ENCODE measurements at places on chromosomes 12 and 14.

- peak; percentile 44 for DNase-seq
These were observed at the start of the genes AMIGO2 and PCED1B for GRCh38 chr12:47079468-47079980. AMIGO2 (minus strand) TSS chr12:47079959; CDS start chr12:47079002, 957 bp downstream. PCED1B (plus strand) TSS chr12:47079621; CDS start chr12:47235064, 155,443 bp downstream.

DNA sequence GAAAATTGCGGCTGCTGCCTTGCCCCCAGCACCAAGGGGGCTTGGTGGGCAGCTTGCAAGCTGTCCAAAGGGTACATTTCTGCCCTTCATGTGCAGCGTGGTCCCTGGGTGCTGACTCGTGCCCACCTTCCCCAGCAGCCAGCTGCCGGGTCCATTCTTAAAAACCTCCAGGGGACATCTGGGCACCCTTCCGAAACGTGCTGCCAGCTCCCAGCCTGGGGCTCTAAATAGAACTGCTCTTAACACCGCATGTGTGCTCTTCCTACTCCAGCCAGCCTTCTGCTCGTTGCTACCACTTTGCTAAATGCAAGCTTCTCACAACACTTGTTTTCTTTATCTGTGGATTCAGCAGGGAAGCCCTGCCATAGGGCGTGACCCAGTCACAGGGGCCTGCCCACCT is 66.0 kb downstream of the RIMBP2 start:
- DNase-seq = no peak

DNA sequence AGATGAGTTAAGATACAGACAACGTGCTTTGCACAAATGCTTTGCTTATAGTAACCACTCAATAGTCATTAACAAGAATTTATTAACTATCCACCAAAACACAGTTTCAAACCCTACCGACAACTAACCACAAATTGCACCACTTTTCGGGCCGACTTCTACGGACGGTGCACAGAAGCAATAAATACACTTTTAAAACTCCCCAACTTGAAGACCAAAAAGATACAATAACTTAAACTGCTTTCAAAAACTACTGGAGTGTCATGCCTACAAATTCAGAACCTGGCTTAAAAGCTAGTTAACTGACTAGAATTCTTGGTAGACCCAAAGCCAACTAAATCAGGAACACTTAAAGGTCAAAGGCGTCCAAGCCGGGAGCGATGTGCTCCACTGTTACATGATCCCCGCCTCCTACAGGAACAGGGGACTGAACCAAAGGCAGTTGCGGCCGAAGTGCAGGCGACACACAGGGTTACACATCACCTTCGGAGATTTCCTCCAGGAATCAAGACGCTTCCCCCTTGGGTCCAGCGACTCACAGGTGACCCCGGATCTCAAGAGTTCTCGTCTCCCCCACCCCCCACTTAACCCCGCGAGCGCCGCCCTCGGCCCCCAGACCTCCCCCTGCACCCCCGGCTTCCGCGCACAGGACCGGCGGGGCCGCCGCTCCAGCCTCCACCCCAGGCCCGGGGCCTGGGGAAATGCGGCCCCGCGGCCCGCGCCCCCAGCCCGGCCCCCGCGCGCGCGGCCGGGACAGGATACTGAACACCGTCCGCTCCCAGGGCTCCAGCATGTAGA is 507 bp downstream of the SPTSSA start:
- peak; percentile 32 for DNase-seq

GRCh38 chr14:102795060-102795925 is 18.0 kb downstream of the TRAF3 start:
- DNase-seq = peak; percentile 68

GRCh38 chr12:123696646-123697045 is 15.5 kb upstream of the ATP6V0A2 start:
- no peak for DNase-seq

- DNase-seq = no peak
These were observed 93.9 kb upstream of the OVCH1 start for GRCh38 chr12:29591140-29592020.

DNA sequence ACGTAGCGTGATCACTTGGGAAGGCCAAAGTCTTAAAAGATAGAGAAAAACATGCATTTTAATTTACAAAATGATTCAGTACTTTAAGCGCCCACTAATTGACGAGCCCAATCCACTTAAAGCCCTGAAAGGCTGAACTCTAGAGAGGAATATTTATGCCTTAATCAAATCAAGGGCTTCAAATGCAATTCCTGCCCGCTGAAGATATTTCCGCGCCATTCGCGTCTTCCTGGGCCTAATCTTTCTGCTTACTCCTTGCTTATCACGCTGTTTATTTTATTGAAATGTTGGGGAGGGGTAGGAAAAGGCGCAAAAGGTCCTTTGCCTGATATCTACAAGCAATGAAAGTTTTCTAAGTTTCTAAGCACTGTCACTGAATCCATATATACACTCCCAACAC is 4.0 kb downstream of the TBX3 start:
- DNase-seq = no peak

DNA sequence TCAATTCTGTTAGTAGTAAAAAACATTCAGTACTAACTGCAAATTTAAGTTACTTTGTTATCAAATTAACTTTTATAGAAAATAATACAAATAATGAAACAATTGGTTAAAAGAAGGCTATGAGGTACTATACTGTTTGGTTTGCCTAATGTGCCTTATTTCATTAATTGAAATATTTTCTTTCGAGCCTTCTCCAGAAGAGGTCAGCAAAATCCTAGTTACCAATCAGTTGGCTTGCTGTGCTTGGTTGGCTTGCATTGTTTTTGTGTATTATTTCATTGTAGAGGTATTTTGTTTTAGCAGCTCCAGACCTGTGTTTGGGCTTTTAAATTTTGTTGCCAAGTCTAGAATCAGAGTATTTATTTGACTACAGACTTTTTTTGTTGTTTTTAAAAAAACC is 68.5 kb downstream of the AEBP2 start:
- DNase-seq = no peak

GRCh38 chr14:73394317-73394716 is 64.0 kb downstream of the NUMB start:
- no peak for DNase-seq

DNA sequence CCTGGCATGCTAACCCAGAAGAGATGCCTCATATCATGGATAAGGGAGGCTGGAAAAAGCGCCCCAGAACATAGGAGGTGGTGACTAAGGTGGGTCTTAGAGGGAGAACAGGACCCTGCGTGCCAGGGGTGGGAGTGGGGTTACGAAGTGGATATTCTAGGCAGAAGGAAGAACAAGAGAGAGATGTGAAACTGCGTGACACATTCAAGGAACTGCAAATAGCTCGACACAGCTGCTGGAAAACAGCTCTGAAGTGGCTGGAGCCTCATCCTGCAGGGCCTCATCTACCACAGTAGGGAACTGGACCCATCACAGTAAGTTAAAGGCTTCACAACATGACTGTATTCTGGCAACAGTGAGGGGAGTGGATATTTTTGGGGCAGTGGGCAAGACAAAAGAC is 61.1 kb downstream of the RNF34 start:
- no peak for DNase-seq

DNA sequence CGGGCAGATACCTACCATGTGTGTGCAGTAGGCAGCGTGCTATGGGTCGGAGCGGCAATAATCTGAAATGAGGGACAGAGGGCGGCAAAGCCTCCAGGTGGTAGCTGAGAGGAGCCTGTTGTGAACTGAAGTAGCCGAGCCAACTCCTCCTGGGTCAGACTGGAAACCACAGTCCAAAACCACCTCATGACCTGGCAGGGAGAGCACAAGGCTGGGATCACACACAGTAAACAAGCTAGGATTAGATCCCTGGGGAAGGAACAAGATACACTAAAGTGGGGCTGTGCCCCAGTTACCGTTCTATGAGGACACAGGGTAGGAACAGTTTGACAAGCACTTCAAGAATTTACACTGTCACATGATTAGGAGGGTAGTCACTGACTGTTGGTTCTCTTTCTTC is 49.0 kb downstream of the AREL1 start:
- DNase-seq = no peak

DNA sequence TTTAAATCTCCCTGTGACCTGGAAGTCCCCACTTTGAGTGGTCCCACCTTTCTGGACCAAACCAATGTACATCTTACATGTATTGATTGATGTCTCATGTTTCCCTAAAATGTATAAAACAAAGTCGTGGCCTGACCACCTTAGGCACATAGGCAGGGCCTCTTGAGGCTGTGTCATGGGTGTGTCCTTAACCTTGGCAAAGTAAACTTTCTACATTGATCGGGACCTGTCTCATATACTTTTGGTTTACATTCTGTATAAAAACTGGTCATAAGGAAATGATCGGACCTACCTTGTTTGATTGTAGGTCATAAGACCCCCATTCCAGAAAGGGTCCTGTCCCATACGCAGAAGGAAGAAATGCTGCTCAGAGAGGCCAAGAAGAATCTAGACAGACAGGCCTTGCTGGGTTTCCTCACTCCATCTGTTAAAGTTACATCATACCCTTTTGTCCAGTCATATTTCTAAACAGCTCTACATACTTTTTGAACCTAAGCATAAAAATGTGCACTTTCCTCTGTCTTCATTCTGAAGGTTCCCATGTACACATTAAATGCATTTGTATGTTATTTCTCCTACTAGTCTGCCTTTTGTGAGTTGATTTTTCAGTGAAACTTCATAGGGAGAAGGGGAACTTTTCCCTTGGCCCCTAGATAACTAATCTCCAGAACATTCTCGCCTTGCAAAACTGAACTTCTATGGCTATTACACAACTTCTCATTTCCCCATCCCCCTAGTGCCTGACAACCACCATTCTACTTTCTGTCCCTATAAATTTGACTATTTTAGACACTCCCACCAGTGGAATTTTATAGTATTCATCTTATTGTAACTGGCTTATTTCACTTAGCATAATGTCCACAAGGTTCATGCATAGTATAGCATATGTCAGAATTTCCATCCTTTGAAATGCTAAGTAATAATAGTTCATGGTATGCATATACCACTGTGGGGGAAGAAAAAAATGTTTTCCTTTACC is 30.2 kb upstream of the CPM start:
- no peak for DNase-seq

DNA sequence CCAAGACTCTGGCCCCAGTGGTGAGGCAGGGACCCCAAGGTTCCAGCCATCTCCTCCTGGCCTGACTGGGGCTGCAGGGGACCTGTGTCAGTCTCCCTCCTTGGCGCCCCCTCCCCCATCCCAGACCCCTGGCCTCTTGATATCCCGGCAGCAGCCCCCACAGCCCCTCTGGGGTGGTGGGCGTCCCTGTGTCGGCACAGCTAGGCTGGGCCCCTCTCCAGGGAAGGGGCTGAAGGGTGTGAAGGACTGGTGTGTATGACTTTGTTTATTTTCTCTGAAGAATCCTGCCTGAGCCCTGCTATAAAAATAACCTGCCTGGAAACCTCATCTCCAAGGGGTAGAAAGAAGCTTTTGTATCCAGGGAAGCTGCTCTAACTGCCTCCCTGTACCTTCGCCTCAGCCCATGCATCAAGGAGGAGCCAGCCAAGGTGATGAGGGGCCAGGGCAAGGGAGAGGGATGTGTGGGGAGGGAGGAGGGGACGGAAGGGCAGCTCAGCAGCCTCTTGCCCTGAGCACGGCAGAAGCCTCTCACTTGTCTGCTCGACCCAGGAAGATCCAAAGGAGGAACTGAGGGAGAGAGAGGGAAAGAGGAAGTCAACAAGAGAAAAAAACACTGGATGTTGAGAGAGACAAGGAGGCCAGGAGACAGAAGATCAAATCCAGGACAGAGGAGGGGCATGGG is 25.4 kb upstream of the COL2A1 start:
- DNase-seq = no peak

GRCh38 chr12:89351489-89352241 is 636 bp downstream of the DUSP6 start:
- DNase-seq = no peak

DNA sequence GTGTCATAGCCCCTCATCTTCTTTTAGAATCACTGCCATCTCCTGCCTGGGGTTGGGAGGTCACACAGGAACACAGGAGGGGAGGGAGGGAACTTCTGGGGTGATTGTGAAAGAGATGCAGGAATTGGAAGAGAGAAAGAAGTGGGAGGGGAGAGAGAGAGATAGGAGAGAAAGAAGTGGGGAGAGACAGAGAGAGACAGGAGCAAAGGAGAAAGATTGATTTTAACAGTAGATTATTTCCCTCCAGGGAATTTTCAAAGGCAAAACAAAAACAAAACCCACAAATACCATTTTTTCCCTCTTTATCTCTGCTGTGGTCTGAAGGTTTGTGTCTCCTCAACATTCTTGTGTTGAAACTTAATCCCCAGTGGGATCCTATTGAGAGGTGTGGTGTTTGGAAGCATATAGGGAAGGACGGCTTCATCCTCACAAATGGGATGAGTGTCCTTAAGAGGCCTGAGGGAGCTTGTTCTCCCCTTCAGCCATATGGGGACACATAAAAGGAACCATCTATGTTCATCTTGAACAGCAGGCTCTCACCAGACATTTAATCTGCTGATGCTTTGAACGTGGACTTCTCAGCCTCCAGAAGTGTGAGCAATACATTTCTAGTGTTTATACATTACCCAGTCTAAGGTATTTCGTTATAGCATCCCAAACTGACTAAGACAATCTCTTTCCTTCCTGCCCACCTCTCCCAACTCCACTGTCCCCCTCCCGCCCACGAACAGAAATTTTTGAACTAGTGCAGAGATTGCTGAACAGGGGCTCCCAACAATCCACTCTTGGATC is 134.9 kb upstream of the MAX start:
- DNase-seq = no peak

DNA sequence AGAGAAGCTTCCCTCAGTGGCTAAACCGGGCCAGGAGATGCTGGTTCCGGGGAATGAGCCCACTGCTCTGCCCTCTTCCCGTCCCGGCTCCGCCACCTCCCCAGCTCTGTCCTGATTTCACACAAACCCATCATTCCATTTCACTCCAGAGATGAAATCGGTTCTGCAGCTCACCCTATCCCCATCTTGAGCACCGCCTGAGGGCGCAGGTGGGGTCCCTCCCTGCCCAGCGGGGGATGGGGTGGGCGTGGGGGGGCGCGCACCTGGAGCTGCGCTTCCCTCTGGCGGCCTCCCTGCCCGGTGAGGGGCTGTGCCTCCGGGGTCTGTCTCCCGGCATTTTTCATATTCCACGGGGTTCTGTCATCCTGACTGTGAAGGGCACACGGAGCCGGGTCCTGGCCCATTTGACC is 44.7 kb downstream of the NOC4L start:
- DNase-seq = no peak

DNA sequence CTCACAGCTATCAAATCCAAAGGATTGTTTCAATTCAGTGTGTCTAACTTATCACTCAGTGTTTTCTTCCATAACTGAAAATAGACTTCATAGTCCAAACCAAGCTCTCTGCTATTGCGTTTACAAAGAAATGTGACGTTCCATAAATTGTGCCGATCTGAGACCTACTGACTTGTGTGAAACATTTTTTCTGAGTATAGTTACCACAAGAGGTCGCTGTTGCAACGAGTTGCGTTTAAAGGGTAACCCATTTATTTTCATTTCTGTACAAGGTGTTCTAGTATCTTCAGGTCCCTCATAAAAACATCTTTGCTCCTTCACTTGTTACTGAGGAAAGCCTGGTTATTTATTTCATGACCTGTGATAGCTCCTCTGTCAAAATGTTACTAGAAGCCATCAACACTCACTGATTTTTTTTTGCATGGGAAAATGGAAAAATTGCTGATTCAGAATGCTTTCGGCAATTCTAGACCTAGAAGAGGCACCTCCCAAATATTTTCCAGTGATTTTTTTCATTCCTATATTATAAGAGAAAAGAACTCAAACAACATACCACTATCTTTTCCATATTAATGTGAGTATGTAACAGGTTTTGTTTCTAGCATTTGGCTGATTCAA is 60.9 kb upstream of the OR4E1 start:
- no peak for DNase-seq
